Hepatocyte (in vitro differentiated cells): ENCODE measurements at places on chromosomes 7 and 10.
A peak's percentile ranks its signal among the peaks of the same experiment; 100 is the strongest.

DNA sequence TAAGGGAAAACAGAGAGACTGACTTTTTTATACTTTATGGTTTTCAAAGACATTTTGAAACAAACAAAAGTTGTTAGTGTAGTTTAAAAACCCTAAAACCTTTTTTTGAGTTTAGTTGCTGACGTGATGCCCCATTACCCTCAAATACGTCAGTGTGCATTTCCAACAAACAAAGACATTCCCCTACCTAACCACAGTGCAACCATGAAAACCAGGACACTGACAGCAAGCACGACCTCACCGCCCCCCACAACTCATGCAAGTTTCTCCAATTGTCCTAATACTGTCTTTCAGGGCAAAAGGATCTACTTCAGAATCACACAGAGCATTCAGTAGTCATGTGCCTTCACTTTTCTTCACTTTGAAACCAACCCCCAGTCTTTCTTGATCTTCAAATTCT is 75.0 kb downstream of the WNT2 start:
- H3K27me3 ChIP-seq = no peaks in the 10 kb centered on the region
- H3K4me1 ChIP-seq = no peaks in the 10 kb centered on the region
- H3K4me3 ChIP-seq = no peak overlapping the region
- DNase-seq = no peak

DNA sequence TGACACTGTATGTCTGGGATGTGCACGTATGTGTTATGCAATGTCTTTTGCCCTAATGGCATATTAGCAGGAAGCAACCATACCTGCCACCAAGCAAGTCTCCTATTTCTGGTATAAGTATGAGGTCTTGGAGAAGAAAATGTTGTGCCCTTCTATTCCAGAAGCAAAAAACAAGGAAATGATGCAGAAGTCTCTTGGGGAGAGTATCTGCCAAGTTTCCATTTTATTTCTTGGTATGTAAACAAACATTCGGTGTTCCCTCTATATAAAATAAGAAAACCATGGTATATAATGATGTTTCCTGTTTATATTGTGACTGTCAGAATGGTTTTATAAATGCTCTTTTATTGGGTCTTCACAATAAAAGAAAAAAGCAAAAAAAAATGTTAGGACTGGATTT is 19.3 kb upstream of the MYO3A start:
- H3K4me1 ChIP-seq = no peaks in the 10 kb centered on the region
- H3K27me3 ChIP-seq = no peaks in the 10 kb centered on the region
- DNase-seq = peak; percentile 13
- H3K4me3 ChIP-seq = no peak overlapping the region
- no peaks in the 10 kb centered on the region for H3K36me3 ChIP-seq

GRCh38 chr7:156604311-156604710 is 36.3 kb upstream of the RNF32 start:
- H3K27me3 ChIP-seq = no peaks in the 10 kb centered on the region
- H3K36me3 ChIP-seq = no peaks in the 10 kb centered on the region
- H3K4me3 ChIP-seq = no peak overlapping the region
- DNase-seq = no peak
- peak overlapping the region; percentile 49 for H3K27ac ChIP-seq

DNA sequence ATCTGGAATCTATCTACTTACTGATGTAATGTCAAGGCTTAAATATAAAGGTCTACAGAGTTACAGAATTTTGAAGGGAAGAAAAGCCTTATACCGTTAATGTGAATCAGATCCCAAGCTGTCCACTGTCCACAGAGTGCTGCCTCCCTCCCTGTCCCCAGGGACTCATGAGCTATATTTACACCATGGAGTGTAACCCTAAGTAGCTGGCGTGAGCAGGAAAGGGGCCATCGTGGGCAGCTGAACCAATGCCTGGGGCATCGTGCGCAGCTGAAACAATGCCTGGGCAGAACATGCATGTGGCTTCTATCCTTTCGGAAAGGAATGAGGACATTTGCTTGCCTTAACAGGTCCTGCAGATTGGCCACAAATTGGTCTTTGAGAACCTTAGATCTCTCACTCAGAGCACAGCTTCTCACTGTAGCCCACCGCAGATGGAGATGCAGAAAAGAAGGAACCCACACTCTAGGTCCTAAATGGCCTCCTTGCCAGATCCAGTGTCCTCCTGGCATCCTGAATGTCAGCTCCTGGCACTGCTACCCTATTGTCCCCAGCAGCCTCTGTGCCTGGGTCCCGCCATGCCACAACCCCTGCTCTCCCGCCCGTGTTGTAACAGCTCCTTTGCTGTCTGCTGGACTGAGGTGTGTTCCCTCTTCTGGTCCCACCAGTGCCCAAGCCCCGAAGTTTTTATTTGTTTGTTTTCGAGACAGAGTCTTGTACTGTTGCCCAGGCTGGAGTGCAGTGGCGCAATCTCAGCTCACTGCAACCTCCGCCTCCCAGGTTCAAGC is 30.3 kb downstream of the CCDC3 start:
- H3K4me3 ChIP-seq = no peak overlapping the region
- no peaks in the 10 kb centered on the region for H3K4me1 ChIP-seq
- no peak overlapping the region for H3K27ac ChIP-seq
- H3K36me3 ChIP-seq = no peaks in the 10 kb centered on the region
- H3K27me3 ChIP-seq = no peaks in the 10 kb centered on the region
- no peak for DNase-seq

GRCh38 chr7:55467047-55467593 is 102.0 kb downstream of the LANCL2 start:
- no peaks in the 10 kb centered on the region for H3K36me3 ChIP-seq
- no peak overlapping the region for H3K4me3 ChIP-seq
- no peaks in the 10 kb centered on the region for H3K27me3 ChIP-seq

- no peaks in the 10 kb centered on the region for H3K36me3 ChIP-seq
- DNase-seq = no peak
- H3K27ac ChIP-seq = no peak overlapping the region
These were observed 835.1 kb upstream of the MBL2 start for GRCh38 chr10:53607691-53608090.

GRCh38 chr7:71995111-71995510 is 417.0 kb downstream of the CALN1 start:
- H3K36me3 ChIP-seq = no peaks in the 10 kb centered on the region
- H3K27ac ChIP-seq = no peak overlapping the region
- H3K27me3 ChIP-seq = no peaks in the 10 kb centered on the region

- no peaks in the 10 kb centered on the region for H3K27me3 ChIP-seq
- H3K27ac ChIP-seq = no peak overlapping the region
- H3K36me3 ChIP-seq = no peaks in the 10 kb centered on the region
- H3K4me3 ChIP-seq = no peak overlapping the region
These were observed 132.7 kb upstream of the YAE1 start for GRCh38 chr7:39433550-39433949.

DNA sequence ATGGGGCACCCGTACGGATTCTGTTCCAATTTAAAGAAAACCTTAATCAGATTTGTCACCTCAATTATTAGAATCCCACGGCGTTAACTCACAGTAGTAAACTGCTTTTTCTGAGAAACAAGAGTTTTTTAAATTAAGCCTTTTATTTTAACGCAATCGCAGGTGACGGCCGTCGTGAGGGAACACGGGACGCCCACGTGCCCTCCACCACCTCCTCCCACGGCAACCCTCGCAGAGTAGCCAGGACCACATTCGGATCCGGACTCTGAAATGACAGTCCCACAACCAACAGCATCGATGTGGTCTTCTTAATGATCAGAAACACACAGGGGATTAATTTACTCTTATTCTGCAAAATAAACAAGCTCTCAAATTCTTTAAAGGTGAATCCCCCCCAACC is 22.0 kb upstream of the GPR146 start:
- H3K27me3 ChIP-seq = no peaks in the 10 kb centered on the region
- no peak for DNase-seq
- H3K4me3 ChIP-seq = no peak overlapping the region
- no peaks in the 10 kb centered on the region for H3K36me3 ChIP-seq
- no peak overlapping the region for H3K27ac ChIP-seq

- DNase-seq = no peak
- H3K4me1 ChIP-seq = peaks cover 14% of the 10 kb centered on the region
- no peak overlapping the region for H3K27ac ChIP-seq
- no peaks in the 10 kb centered on the region for H3K36me3 ChIP-seq
- H3K27me3 ChIP-seq = no peaks in the 10 kb centered on the region
- no peak overlapping the region for H3K4me3 ChIP-seq
These were observed 73.7 kb upstream of the PPIF start for GRCh38 chr10:79273604-79274003.

GRCh38 chr10:15370212-15370855 is 755 bp downstream of the FAM171A1 start:
- DNase-seq = peak; percentile 60
- no peaks in the 10 kb centered on the region for H3K27me3 ChIP-seq
- H3K36me3 ChIP-seq = no peaks in the 10 kb centered on the region

- H3K27me3 ChIP-seq = no peaks in the 10 kb centered on the region
- DNase-seq = no peak
- no peaks in the 10 kb centered on the region for H3K36me3 ChIP-seq
- no peak overlapping the region for H3K27ac ChIP-seq
- H3K4me1 ChIP-seq = no peaks in the 10 kb centered on the region
These were observed 315.7 kb downstream of the GPR37 start for GRCh38 chr7:124449896-124450295.
